ENCODE measurements at places on chromosomes 5 and 9.

- peak; percentile 7 for DNase-seq
Measured at GRCh38 chr5:123035918-123036390, 571 bp downstream of the PPIC start.

- no peak for DNase-seq
Measured at GRCh38 chr9:14313951-14314423, at the start of gene NFIB. TSS of gene NFIB (minus strand) at chr9:14314141. CDS start at chr9:14313511, 630 bp downstream.

DNA sequence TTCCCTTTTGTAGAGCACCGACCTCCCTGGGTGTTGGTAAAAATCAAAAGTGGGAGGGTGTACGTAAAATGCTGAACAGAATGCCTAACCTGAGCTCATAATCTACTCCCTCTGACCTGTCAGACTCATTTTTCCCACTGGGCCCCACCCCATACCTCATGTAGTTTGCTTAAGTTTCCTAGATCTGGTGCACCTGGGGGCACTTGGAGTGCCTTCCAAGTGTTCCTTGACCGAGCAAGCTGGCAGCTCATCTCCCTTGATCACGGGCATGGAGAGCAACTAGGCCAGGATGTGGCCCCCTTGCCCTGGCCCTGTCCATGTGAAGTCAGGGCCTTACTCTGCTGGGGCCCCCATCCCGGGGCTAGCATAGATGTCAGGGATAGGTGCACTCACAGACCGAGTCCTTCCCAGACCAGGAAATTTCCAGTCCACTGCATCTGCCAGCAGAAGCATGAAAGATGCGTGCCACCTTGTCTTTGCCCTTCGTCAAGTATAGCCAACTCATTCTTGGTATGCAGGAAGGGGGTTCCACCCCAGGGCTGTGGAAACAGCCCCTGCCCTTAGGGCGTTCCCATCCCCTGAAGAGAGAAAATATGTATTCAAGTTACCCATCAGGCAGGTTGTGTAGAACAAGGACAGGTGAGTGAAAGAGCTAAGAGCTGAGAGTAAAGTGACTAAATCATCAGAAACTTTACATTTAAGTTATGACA is 41.9 kb downstream of the SLC22A5 start:
- peak; percentile 29 for DNase-seq

DNA sequence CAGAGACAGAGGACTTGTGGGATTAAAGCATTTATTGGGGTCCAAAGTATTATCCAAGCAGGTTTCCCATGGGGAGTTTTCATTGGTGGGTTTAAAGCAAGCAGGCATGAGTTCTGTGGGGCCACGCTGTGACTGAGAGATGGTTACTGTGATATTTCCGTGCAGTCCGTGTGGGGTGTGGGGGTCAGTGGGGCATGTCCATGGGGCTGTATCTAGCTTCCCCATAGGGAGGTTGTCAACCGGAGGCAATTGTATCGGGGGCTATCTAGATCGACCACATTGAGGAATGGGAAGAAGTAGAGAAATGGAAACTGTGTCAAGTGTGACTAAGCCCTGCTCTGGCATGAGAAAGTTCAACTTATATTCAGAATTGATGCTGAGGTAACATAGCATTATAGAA is 7.1 kb upstream of the RPS23 start:
- no peak for DNase-seq

DNA sequence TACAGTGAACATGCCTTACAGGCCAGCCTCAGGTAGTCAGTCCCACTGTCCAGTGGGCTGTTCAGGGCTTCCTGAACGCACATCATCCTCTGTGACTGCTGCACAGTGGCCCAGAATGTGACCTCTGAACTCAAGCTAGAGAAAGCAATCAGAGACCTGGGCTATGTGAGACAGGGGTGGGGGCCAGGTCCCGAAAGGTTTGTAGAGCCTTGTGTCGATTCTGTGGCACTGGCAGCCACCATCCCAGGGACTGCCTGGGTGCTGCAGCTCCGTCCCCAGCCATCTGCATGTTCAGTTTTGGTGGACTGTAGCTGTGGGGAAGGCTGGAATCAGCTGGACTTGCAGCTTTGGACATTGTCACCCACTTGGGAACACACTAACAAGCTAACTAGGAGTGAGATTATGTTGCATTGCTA is 47.7 kb downstream of the MVB12B start:
- no peak for DNase-seq

DNA sequence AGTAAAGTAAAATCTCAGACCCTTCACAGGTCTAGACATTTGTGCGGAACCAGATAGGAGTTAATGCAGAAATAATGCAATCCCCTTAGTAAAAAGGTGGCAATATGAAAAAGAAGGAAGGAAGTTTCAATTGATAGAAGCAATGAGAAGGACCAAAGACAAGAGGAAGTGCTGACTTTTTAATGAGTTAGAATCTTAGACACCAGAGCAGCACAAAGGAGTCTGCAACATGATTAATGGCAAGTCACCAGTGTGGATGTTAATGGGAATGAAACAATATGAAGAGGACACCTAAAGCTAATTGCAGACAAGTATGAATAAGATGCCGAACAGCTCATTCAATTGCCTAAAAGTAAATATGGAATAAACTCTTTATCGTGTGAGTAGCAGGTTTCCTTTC is 50.9 kb downstream of the MEGF9 start:
- no peak for DNase-seq

- DNase-seq, result no peak
Measured at GRCh38 chr5:67459253-67459652, 262.7 kb upstream of the CD180 start.

DNA sequence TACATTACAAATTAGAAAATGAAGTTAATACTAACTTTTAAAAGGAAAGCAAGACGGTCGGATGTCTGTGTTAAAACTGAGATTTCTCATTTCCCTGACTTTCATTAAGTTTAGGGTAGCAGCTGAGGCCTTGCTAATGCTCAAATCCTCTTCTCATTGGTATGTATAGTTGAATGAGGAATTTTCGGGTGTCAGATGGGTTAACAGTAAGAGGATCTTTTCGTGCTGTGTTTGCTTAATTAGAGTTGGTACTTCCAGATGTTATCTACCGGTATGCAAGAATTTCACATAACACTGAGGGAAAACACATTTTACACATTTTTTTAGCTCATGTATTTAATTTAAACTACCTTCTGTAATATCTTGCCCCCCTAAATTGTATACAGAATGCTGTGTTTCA is 168.2 kb upstream of the CTNND2 start:
- DNase-seq, result no peak

DNA sequence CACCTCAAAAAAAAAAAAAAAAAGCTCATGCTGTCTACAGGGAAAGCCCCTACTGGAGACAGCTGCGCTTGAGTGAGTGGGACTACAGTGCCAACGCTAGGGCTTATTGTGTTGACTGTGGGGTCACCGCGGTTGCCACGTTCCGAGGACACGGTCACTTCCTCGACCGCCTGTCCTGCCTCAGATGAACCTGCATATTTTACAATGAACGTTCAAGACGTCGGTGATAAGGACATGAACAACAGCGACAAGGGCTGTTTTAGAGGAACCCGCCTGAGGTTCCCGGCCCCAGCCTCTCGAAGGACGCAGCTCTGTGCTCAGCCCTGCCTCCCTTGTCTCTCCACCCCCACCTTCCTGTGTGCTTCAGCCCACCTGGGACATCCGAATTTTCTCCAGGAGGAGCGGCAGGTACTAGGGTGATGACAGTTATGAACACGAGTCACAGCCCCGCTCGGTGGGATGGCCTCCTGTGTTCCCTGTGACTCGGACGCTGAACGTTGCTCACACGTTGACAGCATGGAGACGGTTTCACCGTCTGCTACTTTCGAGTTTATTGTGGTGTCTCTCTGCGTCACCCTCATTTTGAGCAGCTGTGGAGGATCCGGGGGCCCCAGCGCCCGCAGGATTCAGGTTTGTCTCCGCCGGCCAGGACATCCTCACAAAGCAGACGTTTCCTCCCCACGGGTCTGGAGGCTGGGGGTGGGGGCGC is 11.3 kb upstream of the DIPK1B start:
- peak; percentile 75 for DNase-seq

GRCh38 chr9:113516840-113517577 is 53.5 kb downstream of the RGS3 start:
- peak; percentile 69 for DNase-seq

GRCh38 chr9:137030538-137031527 is 1.1 kb downstream of the FUT7 start:
- peak; percentile 83 for DNase-seq

- DNase-seq, result no peak
Measured at GRCh38 chr5:139297439-139298133, 4.0 kb downstream of the MATR3 start.

GRCh38 chr5:150663936-150664335 is 2.9 kb downstream of the MYOZ3 start:
- DNase-seq, result no peak

- no peak for DNase-seq
Measured at GRCh38 chr9:127897193-127897692, 2.2 kb downstream of the ST6GALNAC6 start.

GRCh38 chr9:121233906-121234831 is 32.5 kb upstream of the RAB14 start:
- no peak for DNase-seq

DNA sequence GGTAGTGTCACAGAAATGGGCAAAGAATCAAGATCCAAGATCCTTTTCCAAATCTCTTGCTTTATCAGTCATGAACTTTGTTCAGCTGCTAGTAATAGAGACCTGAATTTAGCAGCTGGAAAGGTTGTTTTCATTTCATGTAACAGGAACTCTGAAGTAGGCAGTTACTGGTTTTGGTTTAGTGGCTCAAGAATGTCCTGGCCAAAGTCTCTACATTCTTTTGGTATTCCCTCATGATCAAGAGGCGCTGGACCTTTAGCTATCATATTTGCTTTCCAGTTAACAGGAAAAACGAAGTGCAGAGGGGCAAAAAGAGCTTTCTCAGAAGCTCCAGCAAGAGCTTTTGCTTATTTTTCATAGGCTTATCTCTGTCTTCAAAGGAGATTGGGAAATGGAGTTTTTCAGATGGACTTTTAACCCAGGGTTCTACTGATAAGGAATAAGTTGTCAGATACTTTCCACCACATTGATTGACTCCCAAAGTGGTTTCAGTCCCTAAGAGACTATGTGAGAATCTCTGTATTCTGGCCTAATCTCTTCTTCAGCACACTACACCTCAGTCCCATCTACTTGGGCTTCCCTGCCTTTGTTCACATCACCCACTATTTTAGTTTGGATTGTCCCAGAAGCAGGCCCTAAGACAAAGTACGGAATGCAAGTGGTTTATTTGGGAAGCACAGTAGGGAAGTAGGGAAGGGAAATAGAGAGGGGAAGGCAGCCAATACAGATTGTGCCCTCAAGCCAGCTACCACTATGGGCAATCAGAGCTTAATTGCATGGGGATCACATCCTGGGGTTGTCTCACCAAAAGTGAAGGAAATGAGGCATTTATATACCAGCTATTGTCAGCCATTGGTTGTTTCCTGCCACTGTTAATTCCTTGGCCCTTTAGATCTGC is 359.3 kb downstream of the LRRC70 start:
- DNase-seq, result no peak

- DNase-seq, result no peak
Measured at GRCh38 chr9:11275158-11275695, 662.4 kb upstream of the PTPRD start.

- no peak for DNase-seq
Measured at GRCh38 chr5:4945296-4945695, 194.8 kb upstream of the ADAMTS16 start.

DNA sequence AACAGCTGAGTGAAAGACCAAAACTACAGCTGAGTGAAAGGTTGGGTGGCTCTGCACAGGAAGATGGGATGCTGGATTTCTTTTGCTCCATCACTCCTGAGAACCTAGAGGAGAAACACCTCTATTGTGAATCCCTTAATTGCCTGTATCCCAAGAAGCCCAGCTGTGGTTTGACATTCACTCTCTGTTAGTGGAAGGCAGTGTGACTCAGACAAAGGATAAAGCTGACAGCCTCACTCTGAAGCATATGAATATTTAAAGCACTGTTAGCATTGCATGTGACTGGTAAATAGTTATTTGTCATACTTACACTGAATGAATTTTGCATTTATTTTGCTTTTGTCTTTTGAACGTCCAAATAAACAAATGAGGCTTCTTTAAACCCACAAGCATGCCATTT is 367.1 kb upstream of the RIOK2 start:
- DNase-seq, result no peak

GRCh38 chr5:156920861-156921431 is 42.1 kb downstream of the TIMD4 start:
- no peak for DNase-seq

GRCh38 chr5:168057905-168058304 is 233.5 kb upstream of the WWC1 start:
- DNase-seq, result no peak

DNA sequence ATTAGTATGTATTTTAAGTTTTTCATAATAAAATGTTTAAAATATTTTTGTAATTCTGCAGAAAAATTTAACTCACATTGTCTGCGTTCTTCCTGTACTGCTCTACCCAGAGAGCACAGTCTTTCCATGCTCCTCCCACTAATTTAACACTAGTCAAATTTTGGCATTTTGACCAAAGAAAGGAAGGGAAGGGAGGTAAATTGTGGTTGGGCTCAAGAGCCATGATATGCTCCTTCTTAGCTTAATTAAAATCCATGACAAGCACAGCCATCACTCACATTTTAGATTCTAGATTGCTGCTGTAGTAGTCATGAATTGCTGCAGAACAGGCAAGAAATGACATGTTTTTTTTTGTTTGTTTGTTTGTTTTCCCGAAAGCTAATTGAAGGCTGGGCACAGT is 98.4 kb downstream of the NLN start:
- no peak for DNase-seq

DNA sequence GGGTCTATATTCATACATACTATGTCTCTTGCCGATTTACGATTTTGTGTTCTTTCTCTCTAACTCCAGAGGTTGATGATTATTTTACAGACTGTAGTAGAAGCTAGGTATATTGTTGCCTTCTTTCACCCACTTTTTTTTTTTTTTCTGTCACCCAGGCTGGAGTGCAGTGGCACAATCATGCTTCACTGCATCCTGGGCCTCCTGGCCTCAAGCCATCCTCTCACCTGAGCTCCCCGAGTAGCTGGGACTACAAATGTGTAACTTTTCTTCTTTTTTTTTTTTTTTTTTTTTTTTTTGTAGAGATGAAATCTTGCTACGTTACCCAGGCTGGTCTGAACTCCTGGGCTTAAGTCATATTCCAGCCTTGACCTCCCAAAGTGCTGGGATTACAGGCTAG is 96.2 kb downstream of the CHSY3 start:
- no peak for DNase-seq

DNA sequence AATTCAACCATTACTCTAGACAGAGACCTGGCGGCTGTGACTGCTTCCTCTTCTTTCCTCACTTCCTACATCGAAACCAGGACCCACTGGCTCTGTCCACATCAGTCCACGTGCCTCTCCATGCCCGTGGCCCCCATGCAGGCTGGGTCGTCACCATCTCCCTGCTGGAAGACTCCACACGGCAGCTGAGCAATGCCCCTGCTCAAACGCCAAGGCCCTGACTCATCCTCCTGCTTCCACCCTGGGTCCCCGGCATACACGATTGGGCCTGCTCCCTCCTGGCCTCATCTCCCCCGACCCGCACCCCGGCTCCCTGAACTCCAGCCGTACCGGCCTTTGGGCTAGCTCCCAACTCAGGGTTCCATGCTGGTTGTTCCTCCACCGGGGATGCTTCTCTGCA is 67.2 kb upstream of the IER5L start:
- no peak for DNase-seq

DNA sequence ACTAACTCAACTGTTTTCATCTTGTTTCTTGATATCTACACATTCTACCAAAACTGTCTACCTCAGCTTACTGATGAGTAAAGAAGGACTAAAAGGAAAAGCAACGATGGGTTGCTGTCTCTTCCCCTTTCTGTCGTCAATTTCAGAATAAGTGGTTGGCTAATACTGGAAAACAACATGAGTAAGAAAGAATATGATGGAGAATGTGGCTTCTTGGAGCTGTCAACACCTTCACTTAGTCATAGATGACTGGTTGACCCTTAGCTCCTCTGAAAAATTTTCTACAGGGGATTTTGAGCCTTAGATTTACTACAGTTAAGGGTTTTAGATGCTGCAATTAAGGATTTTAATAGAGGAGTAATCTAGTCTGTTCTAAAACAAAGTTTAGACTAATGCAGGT is 797.9 kb downstream of the TLE4 start:
- no peak for DNase-seq
